ENCODE measurements at places on chromosomes 5 and 9.

- DNase-seq, result no peak
These were observed 155.5 kb downstream of the ESM1 start for GRCh38 chr5:54829676-54830535.

GRCh38 chr5:150630016-150630415, 10.4 kb upstream of the SYNPO start:
- DNase-seq, result no peak

GRCh38 chr5:171848006-171848405, 62.4 kb downstream of the SMIM23 start:
- no peak for DNase-seq

DNA sequence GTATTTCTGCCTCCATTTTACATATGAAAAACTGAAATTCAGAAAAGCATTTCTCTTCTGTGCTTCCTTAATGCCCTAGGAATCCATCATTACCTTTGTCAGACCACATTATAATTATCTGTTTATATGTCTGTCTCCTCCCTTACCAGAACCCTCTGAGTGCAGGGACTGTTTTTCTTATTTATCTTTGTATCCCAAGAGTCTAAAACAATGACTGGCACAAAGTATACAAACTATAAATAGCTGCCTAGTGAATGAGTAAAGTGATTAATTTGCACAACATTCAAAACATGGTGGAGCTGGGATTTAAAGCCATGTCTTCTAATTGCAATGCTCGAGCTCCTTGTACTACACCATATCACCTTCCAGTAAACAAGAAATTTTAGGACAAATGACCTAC, 49.3 kb upstream of the HK3 start:
- DNase-seq, result no peak

DNA sequence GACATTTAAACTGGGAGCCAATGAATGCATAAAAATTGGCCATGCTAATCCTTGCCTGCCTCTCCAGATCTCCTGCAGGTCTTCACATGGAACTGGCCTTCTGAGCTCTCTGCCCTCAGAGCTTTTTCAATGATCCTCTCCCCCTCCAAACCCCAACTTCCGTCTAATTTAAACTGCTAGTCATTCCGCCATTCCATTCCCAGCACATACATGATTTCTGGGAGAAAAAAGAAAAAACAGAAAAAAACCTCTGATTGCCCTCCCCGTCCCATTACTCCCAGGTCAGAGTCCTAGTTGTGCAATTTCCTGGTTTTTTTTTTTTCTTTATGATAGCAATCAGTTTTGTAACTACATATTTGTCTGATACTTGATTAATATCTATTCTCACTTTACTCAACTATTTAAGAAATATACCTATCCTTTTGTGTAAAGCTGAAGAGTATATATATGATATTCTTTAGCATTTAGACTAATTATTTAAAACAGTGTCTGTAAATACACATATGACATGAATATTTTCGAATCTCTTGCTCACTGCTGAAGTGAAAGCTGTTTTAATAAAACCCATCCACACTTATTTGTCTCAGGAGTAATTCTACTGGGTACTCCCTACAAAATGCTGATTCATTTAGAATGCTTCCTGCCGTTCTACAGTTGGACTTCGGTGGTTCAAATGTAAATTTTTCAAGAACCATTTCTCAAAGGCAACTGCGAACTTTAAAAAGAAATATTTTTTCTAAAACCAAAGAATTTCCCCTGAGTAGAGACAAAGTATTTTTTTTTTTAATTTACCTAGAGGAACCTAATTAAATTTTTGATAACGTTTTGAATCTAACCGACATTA, 1.6 kb downstream of the HINT1 start:
- DNase-seq, result no peak

GRCh38 chr5:171264843-171265242, 44.2 kb upstream of the TLX3 start:
- DNase-seq, result no peak

DNA sequence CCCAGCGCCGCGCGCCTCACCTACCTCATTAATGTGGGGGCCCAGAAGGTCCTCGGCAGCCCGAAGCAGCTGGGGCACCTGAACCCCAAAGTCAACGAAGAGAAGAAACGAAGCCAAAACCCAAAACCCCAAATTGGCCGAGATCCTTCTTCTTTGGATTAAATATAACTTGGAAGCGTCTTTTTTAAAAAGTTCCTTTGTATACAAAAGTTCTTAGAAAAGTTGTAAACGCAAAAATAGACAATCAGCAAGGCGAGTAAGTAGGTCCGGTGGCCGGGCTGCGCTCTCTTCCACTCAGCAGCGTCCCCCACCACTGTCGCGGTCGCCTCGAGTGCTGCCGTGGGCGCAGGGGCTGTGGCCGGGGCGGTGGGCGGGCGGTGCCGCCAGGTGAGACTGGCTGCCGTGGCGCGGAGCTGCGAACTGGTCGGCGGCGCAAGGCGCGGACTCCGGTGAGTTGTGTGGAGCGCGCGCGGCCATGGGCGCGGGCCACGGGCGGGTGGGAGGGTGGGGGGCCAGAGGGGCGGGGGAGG, 360 bp downstream of the KLF4 start:
- peak; percentile 40 for DNase-seq

GRCh38 chr5:55306641-55307382, 682 bp downstream of the DHX29 start:
- no peak for DNase-seq

DNA sequence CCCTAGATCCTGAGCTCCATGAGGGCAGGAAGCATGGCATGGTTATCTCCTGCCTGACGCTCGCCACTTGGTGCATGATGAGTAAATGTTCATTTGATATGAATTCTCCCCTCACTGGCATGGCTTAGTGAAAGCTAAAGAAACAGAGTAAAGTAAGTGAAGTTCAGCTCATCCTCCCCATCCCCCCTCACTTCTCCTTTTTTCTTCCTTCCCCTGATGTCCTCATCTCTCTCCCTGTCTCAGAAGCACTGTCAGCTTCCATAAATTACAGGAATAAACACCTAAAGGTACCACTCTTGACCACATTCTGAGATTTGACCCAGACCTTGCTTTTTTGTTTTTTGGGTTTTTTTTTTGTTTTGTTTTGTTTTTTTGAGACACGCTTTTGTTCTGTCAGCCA, 73.3 kb downstream of the SNX18 start:
- no peak for DNase-seq

- DNase-seq, result no peak
These were observed 8.0 kb downstream of the NUDT2 start for GRCh38 chr9:34337403-34337802.

GRCh38 chr5:65034813-65035209, 266.1 kb downstream of the CWC27 start:
- peak; percentile 23 for DNase-seq

DNA sequence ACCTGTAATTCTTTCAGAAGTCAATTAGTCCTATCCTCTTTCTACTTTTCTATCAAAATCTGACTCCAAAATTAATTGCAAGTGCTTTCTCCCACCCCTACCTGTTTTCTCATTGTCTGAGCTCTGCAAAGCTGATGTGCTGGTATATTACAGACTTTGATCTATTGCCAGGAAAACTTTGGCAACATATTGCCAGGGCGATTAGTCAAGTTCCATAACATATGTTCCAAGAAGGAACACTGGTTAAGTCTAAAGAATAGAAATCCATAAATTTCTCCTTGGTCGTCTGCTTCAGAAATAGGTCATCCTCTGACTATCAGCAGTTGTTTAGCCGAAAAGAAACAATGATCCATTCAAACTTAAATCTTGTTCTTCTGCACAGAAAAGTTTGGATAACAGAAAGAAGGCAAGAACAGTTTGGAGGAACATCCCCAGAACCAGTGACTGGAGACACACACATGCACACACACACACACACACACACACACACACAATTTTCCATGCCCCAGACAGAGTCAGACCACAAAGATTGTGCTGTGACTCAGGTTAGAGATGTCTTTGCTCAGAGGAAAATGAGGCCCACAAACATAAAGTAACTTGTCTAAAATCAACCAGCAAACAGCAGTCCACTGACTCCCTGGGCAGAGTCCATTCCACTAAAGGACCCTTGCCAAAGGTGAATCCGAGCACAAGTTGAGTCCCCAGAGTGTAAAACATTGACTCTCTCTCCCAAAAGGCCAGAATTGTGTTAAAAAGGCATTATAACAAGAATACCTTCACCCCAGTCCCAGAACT, 202.1 kb downstream of the DEPDC1B start:
- no peak for DNase-seq

- no peak for DNase-seq
These were observed 945.6 kb upstream of the ARRDC3 start for GRCh38 chr5:92328584-92329259.

GRCh38 chr9:98867103-98867428, 59.6 kb downstream of the GALNT12 start:
- DNase-seq, result no peak

DNA sequence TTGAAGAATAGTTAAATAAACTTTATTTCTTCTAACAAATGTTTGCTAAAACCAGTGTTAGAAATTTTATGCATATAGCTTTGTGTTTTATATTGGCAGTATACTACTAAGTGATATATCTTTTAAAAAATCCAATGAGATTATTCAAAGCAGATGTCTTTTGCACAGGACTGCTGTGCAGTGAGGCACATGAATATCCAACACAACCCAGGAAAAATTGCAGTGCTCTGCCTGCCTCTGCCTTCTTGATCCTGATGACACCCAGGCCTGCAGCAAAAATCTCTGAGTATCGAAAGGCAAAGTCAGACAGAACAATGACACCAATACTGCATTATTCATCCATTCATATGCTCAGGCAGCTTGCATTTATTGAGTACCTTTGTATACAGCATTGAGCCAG, 1076.5 kb upstream of the ARRDC3 start:
- DNase-seq, result no peak

GRCh38 chr9:23551311-23551721, 274.7 kb downstream of the ELAVL2 start:
- DNase-seq, result no peak

DNA sequence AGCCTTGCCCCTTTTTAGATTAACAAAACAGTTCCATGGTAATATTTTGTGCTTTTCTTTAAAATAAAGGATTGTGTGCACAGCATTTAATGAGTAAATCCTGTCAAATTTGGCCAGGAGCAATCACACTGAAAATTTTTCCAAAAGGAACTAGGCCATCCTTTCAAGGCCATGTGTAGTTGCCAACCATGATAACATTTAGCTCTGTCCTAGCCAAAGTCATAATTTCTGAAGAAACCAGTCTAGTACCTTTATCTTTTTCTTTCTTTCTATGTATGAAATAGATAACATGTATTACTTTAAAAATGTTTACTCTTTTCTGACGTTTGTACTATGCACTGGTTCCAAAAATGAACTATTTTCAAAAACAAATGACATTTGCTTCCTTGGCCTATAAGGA, 143.7 kb downstream of the PBX3 start:
- no peak for DNase-seq

DNA sequence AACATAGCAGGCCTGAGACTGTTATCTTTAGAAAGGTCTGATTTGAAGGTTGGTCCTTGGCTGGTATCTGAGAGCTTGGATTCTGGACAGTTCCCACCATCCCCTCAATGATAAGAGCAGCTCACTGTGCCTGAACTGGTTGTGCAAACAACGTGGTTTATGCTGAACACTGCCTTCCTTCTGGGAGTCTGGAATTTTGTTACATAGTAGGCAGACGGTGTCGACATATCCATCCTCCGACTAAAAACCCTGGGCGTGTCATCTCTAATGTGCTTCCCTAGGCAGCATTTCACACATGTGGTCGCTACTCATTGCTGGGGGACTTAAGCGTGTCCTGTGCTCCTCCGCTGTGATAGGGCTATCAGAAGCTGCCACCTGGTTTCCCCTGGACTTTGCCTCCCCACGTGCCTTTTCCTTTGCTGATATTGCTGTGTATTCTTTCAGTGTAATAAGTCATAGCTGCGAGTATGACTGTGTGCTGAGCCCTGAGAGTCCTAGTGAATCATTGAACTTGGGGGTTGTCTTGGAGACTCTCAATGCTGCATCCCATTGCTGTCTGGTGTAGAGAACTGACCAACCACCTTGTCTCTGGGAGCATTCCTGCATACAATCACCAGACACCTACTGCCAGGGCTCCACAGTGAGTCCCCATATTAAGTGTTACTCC, 119.1 kb upstream of the TBC1D2 start:
- peak; percentile 28 for DNase-seq

GRCh38 chr9:108168236-108168850, 678.8 kb upstream of the KLF4 start:
- DNase-seq, result no peak

GRCh38 chr5:104904561-104904960, 1342.0 kb upstream of the NUDT12 start:
- DNase-seq, result no peak

DNA sequence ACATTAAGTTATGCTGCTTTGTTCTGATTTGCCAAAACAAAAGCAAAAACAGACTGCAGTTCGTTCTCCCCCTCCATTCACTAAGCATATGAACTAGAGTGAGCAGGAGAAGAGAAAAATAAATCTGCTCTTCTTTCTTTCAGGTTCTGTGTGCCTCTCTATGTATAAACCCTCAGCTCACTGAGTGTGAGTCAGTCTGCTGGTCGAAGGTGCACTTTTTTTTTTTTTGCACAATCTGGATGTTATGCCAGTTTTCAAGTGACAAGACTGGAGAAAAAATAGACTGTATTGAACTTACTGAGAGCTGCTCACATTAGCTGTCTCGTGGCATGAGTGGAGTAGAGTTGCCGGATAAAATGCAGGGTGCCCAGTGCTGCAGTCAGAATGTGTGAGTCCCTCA, 244.6 kb upstream of the ATP10B start:
- no peak for DNase-seq

DNA sequence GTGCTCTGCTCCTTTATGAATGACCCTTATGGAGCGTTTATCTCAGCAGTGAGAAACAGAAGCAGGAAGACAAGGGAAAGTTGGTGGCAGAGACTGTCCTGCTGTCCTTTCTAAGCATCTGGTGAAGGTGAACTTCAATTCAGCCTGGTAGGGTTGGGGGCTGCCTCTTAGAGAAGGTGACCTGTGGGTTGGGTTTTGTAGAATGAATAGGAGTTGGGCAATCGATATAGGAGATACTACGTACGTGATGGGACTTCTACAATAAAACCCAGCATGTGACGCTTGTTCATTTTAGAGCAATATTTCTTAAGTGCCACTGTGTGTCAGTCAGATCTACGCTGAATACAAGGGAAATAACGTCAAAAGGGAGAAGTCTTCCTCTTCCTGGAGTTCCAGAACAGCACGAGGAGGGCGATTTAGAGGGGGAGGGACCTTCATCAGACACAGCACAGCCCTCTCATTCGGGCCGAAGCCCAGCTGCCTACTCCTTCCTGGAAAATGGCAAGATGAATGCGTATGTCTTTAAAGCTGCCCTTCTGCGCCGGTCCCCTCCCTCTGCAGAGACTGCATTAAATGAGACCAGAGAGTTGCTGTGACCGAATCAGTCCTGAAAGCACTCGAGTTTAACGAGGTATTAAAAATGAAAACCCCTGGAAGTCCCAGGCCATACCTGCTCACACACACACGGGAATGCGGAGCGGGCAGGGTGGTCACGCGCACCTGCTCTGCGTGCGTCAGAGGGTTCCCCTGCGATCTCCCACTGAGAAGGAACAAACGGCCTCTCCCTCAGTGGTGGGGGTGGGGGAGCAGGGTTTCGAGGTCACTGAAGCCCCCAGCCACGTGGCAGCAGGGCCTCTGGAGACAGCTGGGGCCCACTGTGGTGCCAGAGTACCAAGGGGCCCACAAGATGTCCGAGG, 85.3 kb upstream of the SARDH start:
- DNase-seq, result no peak

GRCh38 chr5:75482482-75482881, 28.9 kb downstream of the CERT1 start:
- DNase-seq, result no peak
